ENCODE measurements at places on chromosomes 2 and 18. TPM values are rescaled to one million over a fixed set of nuclear protein-coding genes. Genes with fewer than 3 reads are reported as not detected.

Gene IHH
- 0.47 TPM for total RNA-seq

Gene CBLN2
- not detected for total RNA-seq

Gene RAD51AP2
- not detected for total RNA-seq

Gene PROKR1
- not detected for total RNA-seq

Gene IL18RAP
- total RNA-seq, result not detected

Gene CHRND
- not detected for total RNA-seq

Gene ALPI
- not detected for total RNA-seq

Gene UCN
- 2.0 TPM for total RNA-seq

Gene GPR155
- 0.39 TPM for total RNA-seq

Gene RDH14
- 47.7 TPM for total RNA-seq

Gene ERMN
- not detected for total RNA-seq

Gene WDR33
- total RNA-seq, result 20.0 TPM

Gene KATNAL2
- total RNA-seq, result 1.4 TPM

Gene SERPINB2
- not detected for total RNA-seq

Gene GALNT13
- 10.7 TPM for total RNA-seq

Gene MAP3K19
- total RNA-seq, result not detected

Gene CTLA4
- not detected for total RNA-seq

Gene KCNG2
- total RNA-seq, result not detected

Gene SANBR
- total RNA-seq, result 7.9 TPM

Gene HS6ST1
- total RNA-seq, result 13.5 TPM

Gene AQP4
- total RNA-seq, result not detected

Gene STPG4
- total RNA-seq, result not detected

Gene LRRC30
- total RNA-seq, result not detected

Gene SCYGR4
- total RNA-seq, result not detected

Gene TWIST2
- 8.6 TPM for total RNA-seq

Gene ESCO1
- 8.5 TPM for total RNA-seq

Gene TRABD2A
- total RNA-seq, result 12.9 TPM

Gene ERCC3
- total RNA-seq, result 46.3 TPM

Gene C2orf66
- total RNA-seq, result 0.11 TPM

Gene UPP2
- total RNA-seq, result not detected

Gene SKA1
- 12.4 TPM for total RNA-seq

Data from A549 treated with ZK216348 at 1 μM for 4 hours (cell line).